ENCODE measurements at places on chromosomes 3 and 15.

DNA sequence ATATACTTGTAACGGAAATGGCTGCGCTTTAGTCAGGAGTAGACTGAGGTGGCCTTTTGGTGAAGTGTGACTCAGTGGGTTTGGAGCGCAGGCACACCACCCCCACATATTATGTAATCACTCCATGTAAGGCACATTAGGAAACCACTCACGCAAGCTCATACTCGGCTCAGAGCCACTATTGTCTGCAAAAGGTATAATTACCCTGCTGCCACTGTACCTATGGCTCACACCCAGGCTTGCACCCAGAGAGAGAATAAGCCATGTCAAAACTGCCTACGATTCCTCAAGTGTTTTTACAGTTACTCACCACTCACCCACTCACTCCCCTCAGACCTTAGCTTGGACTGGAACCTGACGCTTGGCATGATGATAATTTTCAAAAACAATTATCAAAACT lies 611.9 kb upstream of the CCDC54 start:
- no peak for DNase-seq

- no peak for DNase-seq
Observed at GRCh38 chr3:119296727-119297122, 2.5 kb downstream of the ARHGAP31 start.

DNA sequence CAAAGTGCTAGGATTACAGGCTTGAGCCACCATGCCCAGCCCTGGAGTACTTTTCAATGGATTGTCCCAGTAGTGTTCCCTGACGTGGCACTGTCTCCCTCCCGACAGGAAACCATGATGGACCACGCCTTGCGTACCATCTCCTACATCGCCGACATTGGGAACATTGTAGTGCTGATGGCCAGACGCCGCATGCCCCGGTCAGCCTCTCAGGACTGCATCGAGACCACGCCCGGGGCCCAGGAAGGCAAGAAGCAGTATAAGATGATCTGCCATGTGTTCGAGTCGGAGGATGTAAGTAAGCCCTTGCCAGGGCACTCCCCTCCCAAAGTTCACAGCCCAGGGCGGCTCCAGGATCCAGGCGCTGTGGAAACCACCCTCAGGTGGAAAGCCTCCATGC lies 168.1 kb downstream of the NSMCE3 start:
- no peak for DNase-seq

GRCh38 chr3:14431917-14432834 lies 29.8 kb downstream of the SLC6A6 start:
- DNase-seq = peak; percentile 90

GRCh38 chr3:14234251-14235002 lies 55.8 kb downstream of the LSM3 start:
- DNase-seq = peak; percentile 82

GRCh38 chr3:175778994-175779393 lies 919.9 kb downstream of the NAALADL2 start:
- no peak for DNase-seq

DNA sequence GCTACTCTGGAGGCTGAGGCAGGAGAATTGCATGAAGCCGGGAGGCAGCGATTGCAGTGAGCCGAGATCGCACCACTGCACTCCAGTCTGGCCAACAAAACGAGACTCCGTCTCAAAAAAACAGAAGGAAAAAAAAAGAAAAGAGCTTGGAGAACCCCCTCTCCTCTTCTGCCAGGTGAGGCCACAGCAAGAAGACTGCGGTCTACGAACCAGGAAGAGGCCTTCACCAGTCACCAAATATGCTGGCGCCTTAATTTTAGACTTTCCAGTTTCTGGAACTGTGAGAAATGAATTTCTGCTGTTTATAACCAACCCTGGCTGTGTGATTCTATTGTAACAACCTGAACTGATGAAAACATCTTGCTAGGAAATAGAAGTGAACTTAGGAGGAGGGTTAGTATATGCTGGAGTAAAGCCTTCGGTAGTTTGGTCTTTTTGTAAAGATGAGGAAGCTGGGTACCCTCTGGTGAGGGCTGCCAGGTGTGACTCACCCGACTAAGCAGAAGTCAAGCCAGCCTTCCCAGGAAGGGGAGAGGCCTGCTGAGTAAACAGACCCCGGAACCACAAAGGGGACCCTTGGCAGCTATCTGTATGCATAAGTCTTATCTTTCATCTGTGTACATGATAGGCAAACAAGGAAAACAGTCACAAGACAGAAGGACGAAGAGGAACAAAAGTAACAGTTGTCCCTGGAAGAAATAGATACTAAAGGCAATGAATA lies 78.7 kb downstream of the KLF13 start:
- DNase-seq = peak; percentile 70

DNA sequence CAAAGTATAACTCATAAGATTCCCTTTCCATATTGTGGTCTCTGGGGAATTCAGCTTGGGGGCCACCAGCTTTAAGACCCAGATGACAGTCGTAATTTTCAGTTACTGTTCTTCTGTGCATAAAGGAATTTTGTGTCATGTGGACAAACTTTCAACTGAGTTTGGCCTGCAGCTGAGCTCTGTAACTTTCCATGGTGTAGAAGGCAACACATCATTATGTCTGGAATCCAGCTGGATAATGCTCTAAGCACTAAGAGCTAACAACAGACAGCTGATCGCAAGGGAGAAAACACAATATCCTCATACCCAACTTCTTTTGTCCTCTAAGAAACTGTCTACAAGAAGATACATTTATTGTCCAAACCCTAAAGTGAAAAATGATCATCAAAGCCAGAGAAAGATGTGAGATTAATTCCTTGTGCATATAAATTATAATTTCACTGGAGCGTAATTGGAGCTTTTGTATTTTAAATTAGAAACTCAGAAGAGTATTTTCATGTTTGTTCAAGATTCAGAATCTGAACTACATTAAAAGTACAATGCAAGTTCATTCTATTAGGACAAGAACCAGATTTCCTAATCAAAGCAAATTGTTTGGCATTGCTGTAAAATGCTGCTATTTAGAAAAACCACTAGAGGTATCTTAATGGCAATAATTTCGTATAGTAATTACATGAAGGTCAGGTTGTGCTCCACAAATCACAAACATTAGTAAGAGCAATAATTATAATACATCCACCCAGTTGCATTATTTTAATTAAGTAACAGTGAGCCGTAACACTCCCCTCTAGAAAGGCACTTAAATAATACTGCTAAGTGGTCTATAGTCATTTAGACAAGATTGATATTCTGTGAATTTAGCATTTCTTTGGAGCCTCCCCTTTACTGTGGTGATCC lies 218.8 kb downstream of the ATP8B4 start:
- DNase-seq = no peak

DNA sequence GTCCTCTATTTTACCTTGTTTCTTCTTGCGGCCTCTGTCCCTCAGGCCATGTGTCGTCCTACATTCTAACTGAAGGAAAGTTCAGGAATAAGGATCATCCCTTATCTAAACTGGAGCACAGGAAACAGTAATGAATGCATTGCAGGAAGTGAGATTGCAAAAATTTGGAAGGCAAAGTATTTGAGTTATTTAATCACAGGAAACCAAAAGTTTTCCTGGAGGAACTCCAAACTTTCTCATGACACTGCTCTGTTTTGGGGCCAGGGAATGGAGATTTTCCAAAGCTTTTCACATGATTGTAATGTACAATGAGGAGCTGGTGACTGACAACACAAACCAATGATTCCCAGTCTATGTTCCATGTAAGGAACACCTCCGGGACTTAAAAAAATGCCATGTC lies 57.8 kb upstream of the PLSCR4 start:
- DNase-seq = no peak

DNA sequence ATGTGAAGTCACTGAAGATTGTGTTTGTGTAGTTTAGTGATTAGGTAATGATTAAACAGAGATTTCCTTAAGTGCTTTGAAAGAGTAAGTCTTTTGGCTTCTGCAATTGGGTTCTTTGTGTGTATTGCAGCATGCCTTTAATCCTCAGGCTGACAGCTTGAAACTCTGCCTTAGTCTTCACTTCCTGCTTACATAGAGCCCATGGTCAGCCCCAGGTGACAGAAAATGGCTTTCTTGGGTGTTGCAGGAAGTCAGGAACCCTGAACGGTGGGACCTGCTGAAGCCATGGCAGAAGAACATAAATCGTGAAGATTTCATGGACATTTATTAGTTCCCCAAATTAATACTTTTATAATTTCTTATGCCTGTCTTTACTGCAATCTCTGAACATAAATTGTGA lies 61.3 kb downstream of the KBTBD8 start:
- no peak for DNase-seq

DNA sequence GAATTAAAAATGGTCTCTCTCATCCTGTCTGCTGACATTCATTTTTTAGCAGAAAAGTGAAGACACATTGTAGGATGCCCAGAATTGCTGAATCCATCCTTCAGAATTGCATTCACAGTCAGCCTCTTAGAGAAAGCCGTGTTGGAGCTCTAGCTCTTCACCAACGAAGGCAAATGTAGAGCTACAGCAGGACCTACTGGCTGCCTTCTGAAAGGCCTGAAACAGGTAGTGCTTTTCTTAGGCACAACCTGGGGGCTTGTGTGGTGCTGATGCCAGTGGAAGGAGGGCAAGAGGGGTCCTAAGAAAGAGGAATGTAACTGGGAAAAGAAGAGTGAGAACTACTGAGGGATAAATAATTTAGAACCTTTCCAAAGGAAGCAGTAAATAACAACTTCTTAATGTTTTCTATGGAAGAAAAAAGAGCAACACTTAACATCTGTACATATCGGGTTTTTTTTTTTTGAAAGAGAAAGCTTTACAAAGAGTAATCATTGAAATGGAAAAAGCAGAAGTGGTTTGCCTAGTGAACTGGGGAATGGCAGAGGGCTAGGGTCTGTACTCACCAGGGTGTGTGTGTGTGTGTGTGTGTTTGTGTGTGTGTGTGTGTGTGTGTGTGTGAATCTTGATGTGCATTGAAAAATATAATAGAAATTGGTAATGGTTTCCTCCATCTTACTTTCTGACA lies 297.8 kb downstream of the SATB1 start:
- DNase-seq = no peak

DNA sequence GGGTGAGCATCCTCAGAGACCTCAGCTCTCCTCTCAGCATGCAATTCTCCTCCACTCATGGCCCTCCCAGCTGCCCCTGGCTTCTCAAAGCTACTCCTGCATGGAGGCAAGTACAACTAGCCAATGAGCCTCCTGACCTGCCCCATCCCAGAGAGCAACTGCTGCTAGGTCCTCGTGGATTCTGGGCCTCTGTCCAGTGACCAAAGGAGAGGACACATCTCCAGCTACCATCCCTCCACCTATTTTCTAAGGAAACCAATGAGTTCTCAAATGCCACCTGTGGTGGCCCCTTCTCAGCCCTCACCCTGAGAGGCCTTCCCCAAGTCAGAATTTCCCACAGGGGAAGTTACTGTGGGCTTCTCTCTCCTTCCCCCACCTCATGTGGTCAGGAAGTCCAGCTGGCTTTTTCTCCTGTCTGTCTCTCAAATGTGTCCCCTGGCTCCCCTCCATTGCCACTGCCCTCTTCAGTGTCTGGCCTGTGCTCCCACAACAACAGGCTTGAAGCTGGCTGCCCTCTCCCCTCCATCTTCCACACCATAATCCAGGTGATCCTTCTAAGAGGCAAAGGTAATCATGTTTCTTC lies 43.0 kb downstream of the LIPC start:
- DNase-seq = no peak

GRCh38 chr3:185837414-185837813 lies 12.6 kb upstream of the IGF2BP2 start:
- no peak for DNase-seq

- peak; percentile 69 for DNase-seq
Observed at GRCh38 chr3:196159952-196160804, 51.0 kb downstream of the ZDHHC19 start.

DNA sequence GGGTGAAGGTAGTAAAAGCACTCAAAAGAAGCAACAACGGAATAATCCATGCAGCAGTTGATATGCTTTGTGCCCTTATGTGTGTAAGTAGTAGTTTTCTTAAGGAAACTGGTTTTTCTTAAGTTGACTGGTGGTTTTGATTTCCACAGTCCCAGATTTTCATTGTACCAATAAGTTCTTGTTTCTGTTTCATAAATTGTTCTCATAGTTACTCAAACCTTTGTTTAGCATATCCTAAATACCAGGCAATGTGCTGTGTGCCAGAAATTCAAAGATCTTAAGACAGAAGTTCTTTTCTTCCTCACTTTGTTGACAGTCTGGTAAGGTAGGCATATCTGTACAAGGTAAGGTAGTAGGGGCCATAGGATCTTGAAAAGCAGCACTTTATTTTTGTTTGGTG lies 40.0 kb downstream of the DNAJC13 start:
- DNase-seq = no peak

- DNase-seq = peak; percentile 31
Observed at GRCh38 chr15:61084944-61085367, 144.1 kb downstream of the RORA start.

DNA sequence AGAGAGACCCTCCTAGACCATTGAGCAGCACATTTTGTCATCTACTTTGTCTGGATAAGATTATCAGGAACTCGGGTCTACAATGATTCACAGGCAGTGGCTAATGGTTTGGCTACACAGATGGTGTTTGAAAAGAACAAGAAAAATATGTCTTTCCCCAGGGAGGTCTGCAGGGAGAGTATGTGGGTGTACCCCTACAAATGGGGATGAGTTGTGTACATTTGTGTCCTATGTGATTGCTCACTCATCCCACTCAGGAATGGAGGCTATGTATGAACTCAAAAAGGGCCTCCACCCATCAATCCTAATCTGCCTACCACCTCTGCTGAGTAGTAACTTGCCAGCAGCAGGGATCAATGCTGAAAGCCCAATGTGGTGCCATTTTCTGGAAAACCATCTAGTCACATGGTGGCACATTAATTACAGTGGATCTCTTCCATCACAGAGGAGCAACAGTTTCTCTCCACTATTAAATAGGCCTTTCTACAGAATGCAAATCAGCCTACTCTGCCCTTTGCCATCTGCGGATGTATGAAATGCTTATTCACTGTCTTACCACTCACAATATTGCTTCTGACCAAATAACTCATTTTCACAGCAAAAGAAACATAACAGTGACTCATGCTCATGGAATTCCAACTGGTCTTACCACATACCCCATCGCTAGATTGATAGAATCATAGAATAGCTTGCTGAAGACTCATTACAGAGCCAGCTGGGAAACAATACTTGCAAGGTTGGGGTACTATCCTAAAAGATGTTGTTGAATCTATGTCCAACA lies 48.3 kb upstream of the TRIM42 start:
- no peak for DNase-seq

DNA sequence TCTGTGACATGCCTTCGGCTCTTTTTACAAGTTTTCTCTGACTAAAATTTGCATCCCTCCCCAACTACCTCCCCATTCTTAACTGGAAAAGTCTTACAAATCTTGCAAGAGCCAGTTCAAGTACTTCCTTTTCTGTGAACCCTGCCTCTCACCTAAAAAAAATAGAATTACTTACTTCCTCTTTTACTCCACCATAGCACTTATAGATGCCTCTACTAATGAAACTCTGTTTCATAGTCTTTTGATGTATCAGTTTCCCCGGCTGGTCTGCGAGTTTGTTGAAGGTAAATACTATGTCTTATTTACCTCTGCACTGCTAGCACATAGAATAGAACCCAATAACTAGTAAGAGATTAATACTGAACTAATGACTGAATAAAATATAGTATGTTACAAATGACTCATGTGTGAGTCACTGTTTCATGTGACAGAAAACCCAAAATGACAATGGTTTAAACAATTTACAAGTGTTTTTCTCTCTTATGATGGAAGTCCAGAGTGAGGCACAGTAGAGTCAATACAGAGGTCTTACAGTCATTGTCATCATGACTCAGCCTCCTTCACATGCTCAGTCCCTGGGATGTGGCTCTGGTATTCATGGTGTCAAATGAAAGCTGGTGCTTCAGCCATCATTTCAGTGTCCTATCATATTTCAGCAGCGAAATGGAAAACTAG lies 393.5 kb downstream of the RSL24D1 start:
- DNase-seq = no peak
